ENCODE measurements at places on chromosomes 1 and 21.

GRCh38 chr1:28449904-28450303 is 55.9 kb upstream of the RCC1 start:
- H3K27me3 ChIP-seq = no peaks in the 10 kb centered on the region
- no peaks in the 10 kb centered on the region for H3K36me3 ChIP-seq
- no peak overlapping the region for H3K4me3 ChIP-seq
- DNase-seq = peak; percentile 42

DNA sequence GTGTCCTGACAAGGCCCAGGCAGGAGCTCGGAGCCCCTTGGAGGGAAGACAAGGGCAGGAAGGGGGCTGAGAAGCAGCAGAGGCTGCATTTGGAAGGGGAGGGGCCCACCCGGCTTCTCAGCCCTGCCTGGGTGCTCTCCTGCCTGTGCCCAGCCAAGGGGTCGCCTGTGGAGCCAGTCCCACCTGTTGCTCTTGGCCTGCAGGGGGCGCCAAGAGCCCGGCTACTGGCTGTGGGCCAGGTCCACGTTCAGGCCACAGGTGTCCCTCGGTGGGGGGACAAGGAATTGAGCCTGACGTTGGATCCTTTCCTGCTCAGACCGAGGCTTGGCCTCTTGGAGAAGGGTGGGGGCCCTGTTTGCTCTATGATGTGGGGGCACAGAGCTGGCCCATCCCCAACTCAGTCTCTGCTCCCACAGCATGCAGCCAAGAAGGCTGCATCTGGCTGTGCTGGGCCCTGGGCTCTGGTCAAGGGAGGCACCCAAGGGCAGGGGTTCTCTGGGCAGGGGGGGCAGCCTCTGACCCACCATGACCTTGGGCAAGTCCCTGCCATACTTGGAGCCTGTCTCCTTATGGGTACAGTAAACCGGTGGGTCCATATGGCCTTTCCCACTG is 10.9 kb downstream of the WNT4 start:
- no peaks in the 10 kb centered on the region for H3K27me3 ChIP-seq
- H3K27ac ChIP-seq = no peak overlapping the region
- no peak overlapping the region for H3K4me3 ChIP-seq
- H3K4me1 ChIP-seq = peaks cover 3% of the 10 kb centered on the region
- peak; percentile 64 for DNase-seq

- no peaks in the 10 kb centered on the region for H3K4me1 ChIP-seq
- H3K36me3 ChIP-seq = no peaks in the 10 kb centered on the region
- H3K27me3 ChIP-seq = peaks cover 2% of the 10 kb centered on the region
- H3K4me3 ChIP-seq = no peak overlapping the region
Observed at GRCh38 chr1:41856944-41857285, 61.8 kb downstream of the HIVEP3 start.

- H3K27ac ChIP-seq = no peak overlapping the region
- H3K36me3 ChIP-seq = no peaks in the 10 kb centered on the region
- no peak for DNase-seq
- H3K27me3 ChIP-seq = no peaks in the 10 kb centered on the region
- H3K4me3 ChIP-seq = no peak overlapping the region
- no peaks in the 10 kb centered on the region for H3K4me1 ChIP-seq
Observed at GRCh38 chr1:74937176-74937575, 197.0 kb upstream of the LHX8 start.

DNA sequence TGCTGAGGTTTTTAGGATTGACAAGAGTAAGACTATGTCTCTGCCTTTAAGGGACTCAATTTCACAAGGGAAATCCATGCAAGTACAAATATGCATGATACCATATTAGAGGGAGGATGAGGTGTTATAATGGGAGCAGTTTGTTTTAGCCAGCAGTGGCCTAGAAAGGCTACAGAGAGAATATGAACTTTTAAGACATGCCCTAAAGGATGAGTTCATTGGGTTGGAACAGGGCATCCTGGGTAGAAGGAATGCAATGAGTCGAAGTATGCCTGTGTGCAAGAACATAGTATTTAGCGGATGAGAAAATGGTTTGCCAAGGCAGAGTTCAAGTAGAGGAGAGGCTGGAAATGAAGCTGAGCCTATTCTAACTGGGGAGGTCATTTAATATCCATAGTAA is 32.6 kb upstream of the LEPR start:
- no peaks in the 10 kb centered on the region for H3K27me3 ChIP-seq
- H3K27ac ChIP-seq = no peak overlapping the region
- DNase-seq = no peak
- H3K4me3 ChIP-seq = no peak overlapping the region

DNA sequence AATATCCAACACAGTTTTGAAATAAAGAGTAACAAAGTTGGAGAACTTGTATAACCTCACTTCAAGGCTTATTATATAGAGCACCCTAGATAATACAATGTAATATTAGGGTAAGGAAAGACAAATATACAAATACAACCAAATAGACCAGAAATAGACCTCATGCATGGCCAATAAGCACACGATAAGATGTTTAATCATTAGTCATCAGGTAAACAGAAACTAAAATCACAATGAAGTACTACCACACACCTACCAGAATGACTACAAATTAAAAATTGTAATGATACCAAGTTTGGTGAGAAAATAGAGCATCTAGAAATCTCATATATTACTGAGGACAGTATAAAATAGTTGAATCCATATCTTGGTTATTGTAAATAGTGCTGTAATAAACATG is 20.3 kb upstream of the CTTNBP2NL start:
- no peaks in the 10 kb centered on the region for H3K4me1 ChIP-seq
- no peak overlapping the region for H3K27ac ChIP-seq

GRCh38 chr1:52503706-52504105 is 49.2 kb downstream of the TUT4 start:
- no peaks in the 10 kb centered on the region for H3K27me3 ChIP-seq
- H3K27ac ChIP-seq = no peak overlapping the region
- H3K4me3 ChIP-seq = no peak overlapping the region
- H3K36me3 ChIP-seq = peaks cover 25% of the 10 kb centered on the region
- no peak for DNase-seq

- H3K27ac ChIP-seq = no peak overlapping the region
- H3K27me3 ChIP-seq = no peaks in the 10 kb centered on the region
- H3K4me1 ChIP-seq = no peaks in the 10 kb centered on the region
Observed at GRCh38 chr1:201603613-201604232, 64.8 kb downstream of the NAV1 start.

Data from CD4-positive, alpha-beta T cell (primary cell).